Activated CD4-positive, alpha-beta T cell treated with anti-CD3 and anti-CD28 coated beads, Interleukin-2, Interleukin-4, amounts not matched to agents 100 ng/mL and 50 ng/mL, durations not matched to agents 16 hours and 8 hours (primary cell): ENCODE measurements at places on chromosomes 1 and 21.

DNA sequence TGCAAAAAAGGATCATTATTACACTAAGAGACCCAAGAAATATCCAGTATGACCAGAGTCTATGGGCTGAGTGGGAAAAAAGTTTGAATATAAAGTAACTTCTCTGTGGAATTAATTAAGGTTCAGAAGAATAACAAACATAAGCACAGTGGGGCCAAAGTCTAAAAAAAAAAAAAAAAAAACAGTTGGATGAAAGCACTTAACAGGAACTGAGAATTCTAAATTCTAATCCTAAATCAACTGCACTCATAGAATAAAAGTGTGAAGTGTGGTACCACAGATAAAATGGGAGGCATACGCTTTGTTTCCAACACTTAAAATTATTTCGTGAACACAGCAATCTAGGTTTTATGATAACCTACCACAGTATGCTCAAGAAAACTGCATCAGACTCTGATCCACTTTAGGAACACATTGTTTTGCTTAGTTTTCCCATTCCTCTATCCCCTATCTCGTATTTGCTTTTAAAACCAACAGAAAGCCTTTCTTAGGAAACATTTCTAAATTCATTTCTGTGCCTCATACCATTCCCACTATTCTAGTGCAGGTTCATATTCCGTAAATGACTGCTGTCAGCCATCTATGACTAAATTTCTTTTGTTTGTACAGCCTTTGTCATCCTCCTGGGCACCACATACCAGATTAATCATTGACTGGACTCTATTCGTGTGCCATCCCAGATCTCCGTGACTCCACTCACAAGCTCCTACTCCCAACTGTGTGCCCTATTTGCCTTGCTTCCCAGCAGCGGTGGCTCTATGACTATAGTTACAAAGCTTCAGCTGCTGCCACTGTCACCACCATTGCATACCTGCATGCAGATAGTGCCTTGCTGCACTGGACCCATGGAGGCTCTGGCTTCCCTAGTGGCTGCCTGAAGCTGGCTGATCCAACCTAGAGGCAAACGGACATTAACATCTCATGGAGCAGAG, 24.9 kb downstream of the CHML start:
- DNase-seq = no peak

DNA sequence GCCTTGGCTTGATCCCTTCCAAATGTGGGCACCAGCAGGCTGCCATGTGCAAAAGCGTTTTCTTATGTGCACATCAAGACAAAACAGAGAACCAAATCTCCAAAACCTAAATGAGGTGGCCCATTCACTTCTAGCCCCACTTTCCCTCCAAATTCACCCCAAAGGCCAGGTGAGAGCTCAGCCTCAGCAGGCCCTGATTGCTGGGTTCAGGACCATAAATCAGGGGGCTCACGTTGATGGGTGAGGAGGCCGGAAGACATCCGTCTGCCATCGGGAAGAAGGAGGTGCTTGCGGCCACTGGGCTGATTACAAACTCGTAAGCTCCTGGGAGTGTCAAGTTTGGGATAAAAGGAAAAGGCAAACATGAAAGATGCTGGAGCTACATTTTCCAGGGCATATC, 86.7 kb upstream of the CLDN14 start:
- DNase-seq = no peak

DNA sequence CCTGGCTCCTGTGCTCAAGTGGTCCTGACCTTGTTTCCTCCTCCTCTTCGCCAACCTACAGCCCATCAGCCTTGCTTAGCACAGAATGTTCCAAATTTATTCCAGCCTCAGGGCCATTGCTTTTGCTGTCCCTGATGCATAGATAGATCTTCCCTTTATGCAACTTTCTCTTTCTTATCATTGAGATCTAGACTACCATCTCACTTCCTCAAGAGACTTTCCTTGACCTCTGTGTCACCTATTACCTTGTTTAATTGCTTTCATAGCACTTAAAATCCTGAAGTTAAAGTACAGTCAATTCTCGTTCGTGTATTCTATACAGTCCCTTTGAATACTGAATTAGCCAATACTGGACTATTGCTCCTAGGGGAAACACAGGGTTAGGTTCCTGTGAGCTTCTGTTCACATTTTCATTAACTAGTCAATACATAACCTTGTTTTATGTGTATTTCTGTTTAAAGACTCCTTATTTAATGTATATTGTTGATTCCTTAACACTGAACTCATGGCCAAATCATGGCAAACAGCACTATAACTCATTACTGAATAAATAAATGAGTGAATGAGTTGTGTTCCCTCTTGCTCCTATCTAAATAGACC, 26.2 kb upstream of the MCOLN3 start:
- DNase-seq = no peak

- DNase-seq = no peak
Observed at GRCh38 chr1:230319014-230319747, 107.0 kb downstream of the PGBD5 start.

DNA sequence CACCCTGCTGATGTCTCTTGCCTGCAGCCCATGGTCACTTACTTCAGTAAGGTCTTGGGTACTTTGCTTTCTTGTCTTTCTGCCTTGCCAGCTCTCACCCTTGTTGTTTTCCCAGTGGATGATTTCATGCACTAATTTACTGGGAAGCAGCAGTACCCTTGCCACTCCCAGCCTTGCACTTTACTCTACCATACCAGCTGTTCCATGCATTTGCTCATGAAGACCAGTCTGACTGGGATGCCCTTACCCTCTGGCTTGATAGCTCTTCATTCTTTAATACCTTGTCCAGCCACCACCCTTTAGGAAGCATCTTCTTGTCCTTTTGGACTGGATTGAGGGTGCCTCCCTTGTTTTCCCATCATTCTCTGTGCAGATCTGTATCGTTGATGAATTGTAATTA, 28.3 kb downstream of the CDC14A start:
- no peak for DNase-seq

DNA sequence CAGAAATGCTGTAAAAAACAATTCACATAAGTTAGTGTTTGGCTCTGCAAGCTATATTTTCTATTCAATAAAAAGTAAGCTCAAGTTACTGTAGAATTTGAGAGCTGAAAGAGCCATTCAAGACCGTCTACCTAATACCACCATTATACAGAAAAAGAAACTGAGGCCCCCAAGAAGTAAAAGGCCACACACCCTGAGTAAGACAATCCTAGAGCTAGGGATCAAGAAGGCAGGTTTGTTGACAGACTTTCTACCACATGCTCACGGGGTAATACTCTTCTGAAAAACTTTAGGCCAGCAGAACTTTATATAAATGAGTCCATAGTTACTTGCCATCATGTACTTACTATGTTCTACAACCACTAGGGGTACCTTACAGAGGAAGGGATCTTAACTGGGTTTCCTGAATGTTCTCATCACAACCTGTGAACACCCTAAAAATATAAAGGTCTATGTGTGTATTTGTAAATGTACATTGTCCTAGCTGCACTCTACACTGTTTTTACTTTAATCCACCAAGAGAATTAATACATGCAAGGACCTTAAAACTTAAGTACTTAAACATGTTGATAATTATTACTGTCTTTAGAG, 2.7 kb downstream of the PSMG1 start:
- DNase-seq = peak; percentile 13

DNA sequence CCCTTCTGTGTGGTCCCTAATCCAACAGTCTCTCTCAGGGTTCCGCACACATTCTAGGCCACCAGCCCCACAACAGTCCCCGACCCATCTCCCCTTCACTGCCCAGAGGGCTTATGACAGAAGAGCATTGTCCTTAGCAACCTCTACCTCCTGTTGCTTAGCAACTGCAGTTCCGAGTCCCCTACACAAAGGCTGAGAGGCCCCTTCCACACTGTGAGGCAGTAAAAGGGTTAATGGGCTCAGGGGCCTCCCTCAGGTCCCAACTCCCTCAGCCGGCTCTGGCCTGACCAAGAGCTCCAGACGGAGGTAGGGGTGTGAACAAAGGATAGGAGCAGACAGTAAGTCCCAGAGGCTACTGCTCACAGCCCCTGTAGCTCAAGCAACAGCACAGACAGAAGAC, 4.3 kb downstream of the IGSF9 start:
- no peak for DNase-seq

DNA sequence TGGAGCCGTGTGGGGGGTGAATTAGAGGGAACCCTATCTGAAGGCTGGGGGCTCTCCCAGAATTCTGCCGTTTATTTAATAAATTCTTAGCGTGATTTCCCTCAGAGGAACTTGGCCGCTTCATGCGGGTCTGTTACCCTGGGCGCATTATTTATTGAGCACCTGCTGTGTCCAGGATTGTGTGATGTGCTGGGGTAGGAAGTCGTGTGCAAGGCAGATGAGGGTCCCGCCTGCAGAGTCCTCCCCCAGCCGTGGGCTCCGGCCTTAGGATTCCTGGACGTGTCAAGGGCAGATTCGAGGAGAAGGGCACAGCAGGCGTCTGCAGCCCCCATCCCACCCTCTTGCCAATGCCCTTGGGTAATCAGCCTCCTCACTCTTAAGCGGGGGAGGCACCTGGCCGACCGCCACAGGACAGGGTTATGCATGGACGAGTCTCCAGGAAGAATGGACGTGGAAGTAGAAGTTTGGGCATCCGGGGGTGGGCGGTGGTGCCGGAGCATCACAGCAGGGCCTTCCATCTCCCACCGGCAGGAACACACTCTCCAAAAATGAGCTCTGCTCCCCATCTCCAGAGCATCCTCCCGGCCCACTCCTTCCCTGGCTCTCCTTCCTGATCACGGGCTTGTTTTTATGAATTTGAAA, 233.3 kb upstream of the C1orf174 start:
- no peak for DNase-seq

GRCh38 chr1:214012418-214012817, 24.6 kb downstream of the PROX1 start:
- no peak for DNase-seq

DNA sequence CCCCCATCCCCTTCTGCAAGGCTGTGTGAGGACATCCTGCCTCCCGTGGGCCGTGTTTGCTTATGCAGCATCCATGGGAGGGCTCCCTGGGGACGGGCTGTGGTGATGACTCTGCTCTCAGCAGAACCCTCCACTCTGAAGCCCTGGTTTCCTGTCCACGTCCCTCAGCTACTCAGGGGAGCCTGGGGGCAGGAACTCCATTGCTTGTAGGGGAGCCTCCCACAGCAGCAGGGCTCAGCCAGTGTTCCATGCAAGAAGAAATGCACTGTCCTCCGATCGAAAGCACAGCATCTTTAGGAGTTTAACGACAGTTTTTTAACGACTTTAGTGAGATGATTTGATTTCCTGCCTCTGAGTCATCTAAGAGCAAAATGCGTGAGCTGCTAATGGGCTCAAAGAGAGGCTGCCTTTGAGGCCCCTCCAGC, 8.3 kb upstream of the KCNAB2 start:
- peak; percentile 56 for DNase-seq

- peak; percentile 12 for DNase-seq
Observed at GRCh38 chr1:34013958-34014737, 150.3 kb downstream of the HMGB4 start.

- DNase-seq = no peak
Observed at GRCh38 chr1:162281426-162281825, 95.2 kb downstream of the SPATA46 start.

DNA sequence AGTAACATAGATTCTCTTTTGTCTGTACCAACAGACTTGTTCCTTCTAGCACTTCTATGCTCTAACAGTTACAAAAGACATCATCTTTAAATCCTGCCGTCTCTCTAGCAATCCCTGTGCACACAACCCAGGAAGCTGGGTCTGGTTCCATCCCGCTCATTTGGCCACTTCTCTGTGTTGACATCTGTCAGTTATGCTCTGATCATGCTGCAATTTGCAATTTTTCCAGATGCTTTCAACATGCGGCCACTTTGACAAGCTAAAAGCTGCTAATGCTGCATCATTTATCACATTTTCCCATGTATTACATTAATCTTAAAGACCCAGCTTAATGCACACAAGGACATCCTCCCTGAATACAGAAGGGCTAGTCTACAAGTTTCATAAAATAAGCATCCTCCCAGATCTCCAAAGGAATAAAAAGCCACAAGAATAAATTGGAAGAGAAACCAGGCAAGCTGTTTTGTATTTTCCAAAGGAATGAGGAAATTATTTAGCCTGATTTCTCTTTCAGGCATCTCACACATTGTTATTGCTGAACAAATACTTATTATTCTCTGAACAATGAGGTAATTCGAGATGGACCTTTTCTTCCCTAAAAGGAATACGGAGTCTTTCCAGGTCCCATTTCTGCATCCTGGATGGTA, 19.0 kb upstream of the LRRC52 start:
- DNase-seq = no peak

- DNase-seq = no peak
Observed at GRCh38 chr1:159307346-159308020, 5.3 kb downstream of the FCER1A start.

- DNase-seq = peak; percentile 17
Observed at GRCh38 chr1:162626761-162627160, 5.5 kb upstream of the DDR2 start.

- DNase-seq = no peak
Observed at GRCh38 chr21:26782331-26782730, 62.9 kb downstream of the ADAMTS1 start.

DNA sequence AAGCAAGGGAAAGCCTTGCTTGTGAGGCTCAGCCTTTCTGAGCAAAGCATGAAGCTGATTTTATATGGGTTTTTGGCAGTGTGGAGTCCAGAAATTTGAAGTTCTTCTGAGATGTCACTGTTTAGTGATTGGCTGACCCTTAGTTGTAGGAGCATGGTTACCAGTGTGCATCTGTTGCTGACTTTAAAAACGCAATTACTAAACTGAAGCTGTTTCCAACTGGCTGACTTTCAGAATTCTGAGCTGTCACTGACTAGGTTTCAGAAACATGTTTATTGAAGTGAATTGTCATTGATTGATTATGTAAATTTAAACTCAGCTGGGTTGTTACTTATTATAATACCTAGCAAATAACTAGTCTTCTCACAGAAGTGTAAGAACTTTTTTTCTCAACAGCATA, 89.4 kb downstream of the PDE4B start:
- no peak for DNase-seq

DNA sequence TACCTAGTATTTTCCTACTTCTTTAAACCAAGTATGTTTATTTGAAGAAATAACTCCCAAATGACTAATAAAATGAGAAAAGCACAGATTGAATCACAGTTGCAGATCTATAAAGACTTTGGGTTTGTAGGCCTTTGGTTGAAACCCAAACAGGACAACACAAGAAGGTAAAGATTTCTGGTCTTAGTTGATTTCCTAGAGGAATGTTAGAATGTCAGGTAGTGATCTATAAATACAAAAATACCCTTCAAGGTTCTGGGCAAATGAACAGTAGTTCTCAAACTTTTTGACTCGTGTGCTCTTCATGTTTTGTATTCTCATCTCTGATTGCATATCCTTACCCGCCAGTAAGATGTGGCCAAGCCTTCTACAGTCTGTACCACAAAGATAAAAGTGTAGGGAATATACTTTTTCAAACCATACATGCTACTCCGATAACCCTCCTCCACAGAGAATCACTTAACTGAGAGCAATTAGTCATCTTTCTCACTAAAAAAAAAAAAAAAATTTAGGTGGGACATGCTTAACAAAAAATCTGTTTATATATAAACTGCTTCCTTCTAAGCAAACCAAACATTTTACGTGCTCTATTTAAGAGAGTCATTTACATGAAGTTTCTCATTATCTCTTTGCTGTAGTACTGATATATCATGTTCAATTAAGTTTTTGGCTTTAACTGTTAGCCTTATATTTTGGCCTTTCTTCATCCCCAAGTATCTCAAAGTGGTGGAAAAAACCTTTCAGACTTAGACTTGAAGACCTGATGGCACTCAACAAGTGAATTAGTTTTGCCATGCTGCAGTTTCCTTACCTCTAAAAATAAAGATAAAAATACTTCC, 36.0 kb downstream of the CNIH4 start:
- no peak for DNase-seq
